ENCODE measurements at places on chromosomes 3 and 15.

DNA sequence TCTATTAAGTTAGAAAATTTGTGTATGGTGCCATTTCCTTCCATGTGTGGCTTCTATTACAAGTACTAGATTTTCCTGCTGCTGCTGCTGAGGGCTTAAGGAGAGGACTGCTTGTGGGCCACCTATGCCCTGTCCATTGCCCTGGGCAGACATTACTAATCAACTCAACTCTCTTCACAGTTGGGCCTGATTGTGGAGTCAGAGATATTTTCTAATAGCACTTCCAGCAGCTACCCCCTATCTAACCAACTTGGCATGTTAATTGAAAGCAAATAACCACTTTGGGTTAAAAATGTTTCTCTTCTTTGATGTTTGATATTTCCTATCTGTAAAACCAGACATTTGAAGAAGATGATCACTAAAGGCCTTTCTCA, 242.0 kb downstream of the EDEM1 start:
- no peak for DNase-seq

DNA sequence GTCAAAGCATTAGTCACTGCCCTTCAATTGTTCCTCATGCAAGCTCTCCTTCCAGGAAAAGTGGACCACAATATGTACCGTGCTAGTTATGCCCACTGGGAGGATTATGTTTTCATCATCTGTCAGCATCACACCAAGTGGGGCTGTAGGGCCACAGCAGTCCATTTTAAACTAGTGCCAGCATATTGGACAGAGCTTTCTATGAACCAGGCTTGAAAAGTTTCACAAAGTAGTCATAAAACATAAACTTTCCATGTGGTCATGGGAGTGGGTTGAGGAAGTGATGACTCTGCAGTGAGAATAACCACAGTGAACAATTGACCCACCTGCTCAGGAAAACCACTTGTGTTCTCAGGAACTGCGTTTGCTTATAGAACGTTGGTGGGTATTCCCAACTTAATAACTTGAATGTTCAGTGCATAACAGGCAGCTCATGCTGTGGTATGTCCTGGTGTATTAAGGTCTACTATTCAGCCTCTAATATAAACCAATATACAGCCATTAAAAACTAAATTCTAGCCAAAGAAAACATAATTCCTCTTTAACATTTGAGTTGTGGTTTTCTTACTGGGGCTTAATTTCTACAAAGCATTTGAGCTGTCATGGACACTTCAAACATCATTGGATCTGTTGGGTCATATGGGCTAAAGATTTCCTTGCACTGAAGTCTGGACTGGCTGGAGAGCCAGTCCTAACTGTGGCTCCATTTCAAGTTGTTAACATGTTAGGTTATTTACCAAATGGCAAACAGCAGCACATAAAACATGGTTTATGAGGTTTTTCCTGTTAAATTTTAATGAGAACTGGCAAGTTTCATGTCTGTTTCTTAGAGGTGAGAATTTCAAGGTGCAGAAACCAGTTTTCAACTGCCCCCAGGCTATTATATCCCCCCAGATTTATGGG, 274.1 kb downstream of the OTOL1 start:
- peak; percentile 0 for DNase-seq

DNA sequence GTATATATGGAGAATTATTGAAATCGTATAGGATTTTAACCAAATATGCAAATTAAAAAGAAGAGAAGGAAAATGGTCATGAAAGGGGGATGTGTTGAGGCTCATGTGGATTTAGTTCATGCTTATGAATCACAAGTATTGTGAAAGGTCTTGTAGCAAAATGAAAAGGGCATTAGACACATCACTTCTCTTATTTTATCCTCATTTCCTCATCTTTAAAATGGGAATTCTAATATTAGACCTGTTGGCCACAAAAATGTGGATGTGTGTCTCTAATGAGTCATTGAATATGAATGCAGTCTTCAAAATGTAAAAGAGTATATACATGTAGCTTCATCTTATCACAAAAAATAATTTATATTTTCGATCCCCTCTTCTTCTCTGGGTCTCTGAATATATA, 14.9 kb upstream of the ALCAM start:
- DNase-seq, result peak; percentile 70

DNA sequence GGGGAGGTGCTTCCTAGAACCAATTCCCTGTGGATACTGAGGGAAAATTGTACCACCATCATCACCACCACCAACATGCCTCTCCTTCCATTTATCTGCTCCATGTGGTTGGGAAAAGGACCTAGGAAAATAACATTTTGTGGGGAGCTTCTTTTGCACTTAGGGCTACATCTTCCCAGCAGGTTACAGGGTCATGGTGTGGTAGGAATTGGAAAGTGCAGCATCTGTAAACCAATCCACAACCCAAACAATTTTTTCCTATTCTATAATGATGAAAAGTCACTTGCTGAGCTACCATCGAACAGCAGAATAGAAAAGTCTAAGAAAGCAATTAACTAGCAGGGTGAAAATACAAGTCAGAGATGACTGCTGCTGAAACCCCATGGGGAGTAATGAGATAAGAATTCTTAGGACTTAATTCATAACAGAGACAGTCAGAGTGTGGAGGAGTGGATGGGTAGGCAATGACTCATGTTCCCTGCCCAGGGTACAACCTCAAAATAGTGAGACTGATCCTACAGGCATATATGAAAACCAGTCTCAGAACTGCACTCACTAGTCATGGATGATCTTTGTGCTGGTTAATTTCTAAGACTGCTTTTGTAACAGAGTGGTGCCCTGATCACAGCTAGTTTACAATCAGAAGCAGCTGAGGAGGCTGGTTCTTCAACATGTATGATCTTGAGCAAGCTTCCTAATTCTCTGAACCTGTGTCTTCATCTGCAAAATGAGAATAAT, 38.1 kb upstream of the LEKR1 start:
- DNase-seq, result peak; percentile 96

DNA sequence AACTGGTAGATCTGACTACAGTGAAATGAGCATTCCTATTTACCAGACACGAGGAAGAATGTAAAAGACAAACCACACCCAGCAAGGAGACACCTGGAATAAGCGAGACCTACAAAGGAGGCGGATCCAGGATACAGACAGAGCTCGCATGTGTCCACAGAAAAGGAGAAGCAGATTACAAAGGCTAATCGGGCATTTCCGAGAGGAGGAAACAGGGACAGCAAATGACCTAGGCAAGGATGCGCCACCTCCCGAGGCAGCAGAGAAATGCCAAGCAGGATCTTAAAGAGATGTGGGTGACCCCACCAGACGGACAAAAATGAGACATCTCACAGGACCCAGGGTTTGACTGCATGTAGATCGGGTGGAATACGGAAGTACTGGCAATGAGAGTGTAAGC, 63.2 kb upstream of the IQSEC1 start:
- DNase-seq, result no peak

GRCh38 chr3:177333533-177334520, 136.5 kb upstream of the TBL1XR1 start:
- DNase-seq, result no peak

GRCh38 chr3:140258222-140258724, 323.3 kb downstream of the CLSTN2 start:
- DNase-seq, result no peak

- DNase-seq, result no peak
These were observed 6.9 kb downstream of the SERPINI2 start for GRCh38 chr3:167466966-167467365.

GRCh38 chr3:36648241-36649034, 115.9 kb downstream of the DCLK3 start:
- peak; percentile 96 for DNase-seq

DNA sequence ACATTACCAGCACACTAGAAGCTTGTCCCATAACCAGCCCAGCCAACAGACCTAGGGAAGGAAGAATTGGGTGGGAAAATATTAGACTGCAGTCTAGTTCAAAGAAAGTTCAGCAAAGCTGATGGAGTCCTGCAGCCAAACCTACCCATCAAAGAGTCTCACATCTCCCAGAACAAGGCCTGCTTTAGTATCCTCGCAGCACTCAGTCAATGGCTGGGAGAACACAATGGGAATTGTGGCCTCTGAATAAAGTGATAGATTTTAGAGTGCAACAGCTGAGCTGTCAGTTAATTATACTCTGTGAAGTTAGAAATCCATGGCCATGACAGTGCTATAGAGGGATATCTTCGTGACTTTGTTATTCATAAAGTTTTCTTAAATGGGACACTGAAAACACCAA, 207.2 kb upstream of the NAALADL2 start:
- no peak for DNase-seq

DNA sequence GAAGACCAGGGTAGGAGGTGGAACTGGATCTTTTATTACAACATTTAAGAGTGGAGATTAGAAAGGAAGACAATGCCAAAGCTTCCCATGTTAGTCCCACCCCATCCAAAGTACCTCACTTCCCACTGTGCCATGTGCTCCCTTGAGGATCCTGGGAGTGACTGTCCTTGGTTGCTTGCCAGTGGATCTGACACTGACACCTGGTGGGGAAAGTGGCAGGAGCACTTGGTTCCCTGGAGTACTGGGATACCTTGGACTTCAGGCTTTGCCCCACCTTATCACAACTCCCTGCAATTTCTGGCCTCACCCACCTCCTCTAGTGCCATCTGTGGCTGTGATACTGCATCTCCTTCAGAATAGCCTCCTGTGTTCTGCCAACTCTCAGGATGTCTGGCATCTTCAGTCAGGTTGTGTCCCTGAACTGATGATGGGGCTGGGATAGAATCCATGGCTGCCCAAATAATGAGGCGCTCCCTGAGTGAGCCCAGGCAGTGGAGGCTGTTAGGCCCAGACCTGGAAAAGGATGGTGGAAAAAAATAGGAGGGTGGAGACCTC, 1.3 kb downstream of the ELL3 start:
- DNase-seq, result peak; percentile 54

- no peak for DNase-seq
These were observed 88.4 kb upstream of the RASGRP1 start for GRCh38 chr15:38652998-38653397.

- DNase-seq, result no peak
These were observed 27.3 kb downstream of the ARL8B start for GRCh38 chr3:5149306-5149880.

DNA sequence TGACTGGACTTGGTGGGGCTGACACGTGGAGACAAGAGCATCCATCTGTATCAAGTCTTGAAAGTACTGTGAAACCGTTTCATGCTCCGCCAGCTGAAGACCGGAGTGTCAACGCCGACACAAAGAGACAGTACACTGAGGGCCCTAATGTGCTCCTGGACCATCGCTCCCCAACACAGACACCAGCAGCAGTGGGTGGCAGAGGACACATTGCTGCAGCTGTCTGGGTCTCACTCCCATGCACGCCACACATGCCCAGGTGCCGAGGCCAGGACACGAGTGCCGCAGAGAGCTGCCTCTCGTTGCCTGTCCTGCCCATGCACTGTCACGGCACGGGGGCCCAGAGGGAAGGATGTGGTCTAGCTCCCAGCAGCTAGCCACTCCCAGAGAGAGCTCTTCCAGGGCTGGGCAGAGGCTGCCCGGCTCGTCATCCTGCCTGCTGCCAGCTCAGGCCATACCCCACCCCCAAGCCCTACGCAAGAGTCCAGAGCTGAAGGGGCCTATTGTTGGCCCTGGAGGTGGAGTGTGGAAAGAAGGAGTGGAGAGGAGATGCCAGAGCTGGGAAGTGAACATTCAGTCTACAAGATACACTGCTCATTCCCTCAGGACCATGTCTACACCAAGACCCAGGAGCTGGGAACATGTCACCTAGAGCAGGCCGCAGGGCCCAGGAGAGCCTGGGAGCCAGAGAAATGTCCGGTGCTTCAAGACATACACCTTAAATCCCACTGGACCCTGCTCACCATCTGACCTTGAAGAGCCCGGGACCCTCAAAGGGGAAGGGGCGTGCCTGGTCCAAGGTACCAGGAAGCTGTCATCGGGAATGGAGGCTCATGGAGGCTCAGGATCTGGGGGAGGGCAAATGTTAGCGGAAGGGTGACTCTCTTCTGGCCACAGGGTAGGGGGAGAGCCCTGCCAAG, 7.7 kb downstream of the TNK2 start:
- peak; percentile 38 for DNase-seq

GRCh38 chr3:86451749-86452148, 539.2 kb downstream of the VGLL3 start:
- no peak for DNase-seq

DNA sequence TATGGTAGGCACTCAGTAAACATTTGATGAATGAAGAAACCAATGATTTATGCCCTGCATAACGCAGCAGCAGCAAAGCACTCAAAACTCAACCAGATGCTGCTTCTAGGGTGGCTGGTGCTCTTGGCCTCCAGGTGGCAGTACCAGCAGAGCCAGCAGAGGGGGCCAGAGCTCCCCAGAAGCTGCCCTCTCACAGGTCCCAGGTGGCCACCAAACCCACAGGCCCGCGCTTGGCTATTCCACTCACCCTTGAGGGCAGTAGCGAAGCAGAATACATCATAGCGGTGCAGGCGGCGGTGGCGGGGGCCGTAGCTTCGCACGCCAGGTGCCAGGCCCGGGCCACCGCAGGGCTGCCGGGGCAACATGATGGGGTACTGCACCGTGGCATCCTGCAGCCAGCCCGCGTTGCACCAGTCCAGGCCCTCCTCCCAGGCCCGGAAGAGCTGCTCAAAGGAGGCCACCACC, 16.6 kb downstream of the HAPLN3 start:
- DNase-seq, result peak; percentile 52

GRCh38 chr3:52247409-52248164, 2.0 kb downstream of the PPM1M start:
- no peak for DNase-seq

- DNase-seq, result no peak
These were observed 296.7 kb upstream of the PROK2 start for GRCh38 chr3:72081471-72082185.

GRCh38 chr3:138467931-138468330, 33.5 kb downstream of the ESYT3 start:
- DNase-seq, result no peak

- DNase-seq, result peak; percentile 97
These were observed 12.8 kb upstream of the CSRNP1 start for GRCh38 chr3:39166134-39166710.

- no peak for DNase-seq
These were observed 179.1 kb downstream of the NSUN3 start for GRCh38 chr3:94241986-94242385.

- no peak for DNase-seq
These were observed 50.1 kb downstream of the P2RY1 start for GRCh38 chr3:152885076-152885475.

GRCh38 chr15:96807361-96807760, 476.9 kb downstream of the NR2F2 start:
- peak; percentile 3 for DNase-seq

DNA sequence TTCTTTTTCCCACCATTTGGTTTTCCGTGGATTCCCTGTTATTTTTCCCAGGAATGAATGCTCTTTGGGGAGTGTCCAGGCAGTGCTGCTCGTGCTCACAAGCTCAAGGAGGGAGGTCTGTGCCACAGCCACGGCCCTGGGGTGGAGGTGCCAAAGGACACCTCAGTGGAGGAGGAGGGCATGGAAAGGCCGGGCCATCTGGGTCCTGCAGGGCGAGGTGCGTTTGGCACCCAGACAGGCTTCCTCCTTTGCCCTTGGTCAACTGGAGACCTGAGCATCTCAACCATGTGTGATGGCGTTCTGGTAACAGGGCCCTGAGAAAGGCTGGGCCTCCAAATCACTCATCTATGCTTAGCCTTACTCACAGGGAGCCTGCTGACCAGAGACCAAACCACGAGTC, 25.4 kb downstream of the KY start:
- no peak for DNase-seq

Measured in EL (cell line).